ENCODE measurements at places on chromosomes 13 and 19.
A peak's percentile ranks its signal among the peaks of the same experiment; 100 is the strongest.

DNA sequence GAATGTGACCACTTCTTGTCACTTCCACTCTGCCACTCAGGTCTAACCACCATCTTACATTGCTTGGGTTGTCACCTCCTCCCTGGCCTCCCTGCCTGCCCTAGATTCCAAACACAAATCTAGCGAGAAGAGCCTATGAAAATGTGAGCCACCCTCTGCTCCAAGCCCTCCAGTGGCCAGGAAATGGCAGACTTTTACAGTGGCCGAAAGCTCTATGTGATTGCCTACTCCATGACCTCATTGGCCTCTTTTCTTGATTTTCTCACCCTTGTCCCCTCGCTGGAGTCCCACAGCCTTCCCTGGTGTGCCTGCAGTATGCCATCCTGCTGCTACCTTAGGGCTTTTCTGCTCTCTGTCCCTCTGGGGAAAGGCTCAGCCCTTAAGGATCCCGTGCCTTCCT is 84.2 kb downstream of the LRCH1 start:
- DNase-seq = no peak

- no peak for DNase-seq
Observed at GRCh38 chr19:11383706-11384048, 437 bp downstream of the EPOR start.

DNA sequence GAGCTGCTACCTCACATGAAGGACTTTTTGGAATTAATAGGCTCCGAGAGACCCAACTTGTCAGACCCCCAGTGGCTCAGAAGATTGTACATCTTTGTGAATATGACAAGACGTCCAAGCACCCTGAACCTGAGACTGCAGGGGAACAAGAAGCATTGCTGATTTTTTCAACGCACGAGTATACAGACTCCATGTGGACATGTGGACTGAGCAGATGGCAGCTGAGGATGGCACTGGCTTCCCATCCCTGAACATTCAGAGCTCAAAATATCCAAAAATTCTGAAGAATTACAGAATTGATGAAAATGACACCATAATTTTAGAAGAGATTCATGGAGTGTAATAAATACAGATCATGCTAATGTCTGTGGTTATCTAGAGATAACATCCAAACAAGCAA is 254.1 kb downstream of the MZT1 start:
- no peak for DNase-seq

GRCh38 chr19:55082020-55082851 is 6.6 kb downstream of the EPS8L1 start:
- peak; percentile 48 for DNase-seq

GRCh38 chr13:52187029-52187423 is 27.6 kb upstream of the NEK3 start:
- no peak for DNase-seq

DNA sequence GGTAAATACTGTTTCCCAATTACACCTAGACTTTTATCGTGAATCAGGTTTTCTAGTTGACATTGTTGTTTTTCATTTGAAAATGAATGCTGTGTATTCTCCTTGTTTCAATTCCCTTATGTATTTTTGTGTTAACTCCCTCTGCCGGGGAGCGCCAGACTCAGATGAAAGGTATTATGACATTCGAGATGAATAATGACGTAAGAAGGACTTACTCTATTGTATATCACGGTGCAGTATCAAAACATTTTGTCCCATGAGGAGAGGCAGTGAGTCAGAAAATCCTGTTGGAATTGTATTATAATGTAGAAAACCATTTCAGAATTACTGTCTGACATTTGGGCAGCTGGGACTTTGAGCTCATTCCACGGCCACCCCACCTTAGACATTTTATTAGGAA is 61.6 kb downstream of the LRCH1 start:
- no peak for DNase-seq

DNA sequence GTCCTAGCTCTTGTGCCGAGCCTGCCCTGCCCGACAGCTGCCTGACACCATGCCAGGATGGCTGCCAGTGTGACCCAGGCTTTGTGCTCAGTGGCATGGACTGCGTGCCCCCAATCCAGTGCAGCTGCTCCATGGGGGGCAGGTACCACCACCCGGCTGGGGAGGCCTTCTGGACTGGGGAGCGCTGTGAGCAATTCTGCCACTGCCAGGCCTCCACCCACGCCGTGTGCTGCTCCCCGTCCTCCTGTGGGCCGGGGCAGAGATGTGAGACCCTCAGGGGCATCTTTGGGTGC is 9.4 kb upstream of the FXYD3 start:
- no peak for DNase-seq

DNA sequence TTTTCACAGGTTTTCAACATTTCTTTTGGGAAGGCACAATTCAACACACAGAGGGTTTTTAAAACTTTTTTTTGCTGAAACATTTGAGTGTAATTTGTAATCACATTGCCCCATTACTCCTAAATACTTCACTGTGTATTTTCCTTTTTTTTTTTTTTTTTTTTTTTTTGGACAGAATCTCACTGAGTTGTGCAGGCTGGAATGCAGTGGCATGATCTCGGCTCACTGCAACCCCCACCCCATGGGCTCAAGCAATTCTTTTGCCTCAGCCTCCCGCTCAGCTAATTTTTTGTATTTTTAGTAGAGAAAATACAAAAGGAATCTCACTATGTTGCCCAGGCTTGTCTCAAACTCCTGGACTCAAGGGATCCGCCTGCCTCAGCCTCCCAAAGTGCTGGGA is 14.8 kb upstream of the DNAJC15 start:
- no peak for DNase-seq
